DMS79 (cell line): ENCODE measurements at places on chromosomes 2 and 18.

- no peak for DNase-seq
Observed at GRCh38 chr18:9986156-9986930, 72.5 kb downstream of the VAPA start.

- DNase-seq = no peak
Observed at GRCh38 chr2:106197878-106198277, 3.8 kb upstream of the UXS1 start.

DNA sequence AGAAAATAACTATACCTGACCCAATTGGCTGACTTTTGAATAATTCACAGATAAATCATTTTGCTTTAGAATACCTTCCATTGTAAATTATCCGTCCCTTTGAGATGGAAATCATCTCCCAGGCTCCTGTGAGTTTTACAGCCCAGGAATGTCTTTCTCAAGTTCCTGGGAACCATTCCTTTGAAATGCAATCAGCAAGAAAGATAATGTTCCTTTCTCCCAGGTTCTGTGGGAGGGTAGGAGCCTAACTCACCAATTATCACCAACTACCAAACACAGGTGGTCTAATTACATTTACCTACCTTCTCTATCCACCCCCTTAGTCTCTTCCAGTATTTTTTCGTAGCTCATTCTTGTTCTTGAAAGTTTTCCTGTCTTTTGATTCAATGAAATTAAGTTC is 1016.0 kb downstream of the SOCS6 start:
- DNase-seq = no peak

DNA sequence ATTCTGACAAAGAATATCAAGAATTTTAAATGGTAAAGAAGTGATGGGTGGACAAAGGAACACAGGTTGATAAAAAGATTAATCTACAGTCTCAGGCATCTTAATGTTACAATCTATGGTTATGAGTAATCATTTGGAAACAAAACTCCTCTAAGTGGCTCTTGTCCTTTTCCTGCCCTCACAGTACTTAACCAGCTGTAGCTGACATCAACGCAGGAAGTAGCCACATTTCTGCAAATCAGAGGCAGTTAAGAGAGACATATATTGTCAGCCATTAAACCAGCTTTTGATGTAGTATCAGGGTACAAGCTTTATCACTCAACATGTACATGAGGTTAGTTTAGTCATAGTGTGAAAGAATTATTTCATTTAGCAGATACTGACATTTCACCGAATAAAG is 244.6 kb downstream of the NR4A2 start:
- DNase-seq = no peak

- DNase-seq = peak; percentile 42
Observed at GRCh38 chr18:45449418-45450227, 165.7 kb upstream of the SLC14A2 start.

DNA sequence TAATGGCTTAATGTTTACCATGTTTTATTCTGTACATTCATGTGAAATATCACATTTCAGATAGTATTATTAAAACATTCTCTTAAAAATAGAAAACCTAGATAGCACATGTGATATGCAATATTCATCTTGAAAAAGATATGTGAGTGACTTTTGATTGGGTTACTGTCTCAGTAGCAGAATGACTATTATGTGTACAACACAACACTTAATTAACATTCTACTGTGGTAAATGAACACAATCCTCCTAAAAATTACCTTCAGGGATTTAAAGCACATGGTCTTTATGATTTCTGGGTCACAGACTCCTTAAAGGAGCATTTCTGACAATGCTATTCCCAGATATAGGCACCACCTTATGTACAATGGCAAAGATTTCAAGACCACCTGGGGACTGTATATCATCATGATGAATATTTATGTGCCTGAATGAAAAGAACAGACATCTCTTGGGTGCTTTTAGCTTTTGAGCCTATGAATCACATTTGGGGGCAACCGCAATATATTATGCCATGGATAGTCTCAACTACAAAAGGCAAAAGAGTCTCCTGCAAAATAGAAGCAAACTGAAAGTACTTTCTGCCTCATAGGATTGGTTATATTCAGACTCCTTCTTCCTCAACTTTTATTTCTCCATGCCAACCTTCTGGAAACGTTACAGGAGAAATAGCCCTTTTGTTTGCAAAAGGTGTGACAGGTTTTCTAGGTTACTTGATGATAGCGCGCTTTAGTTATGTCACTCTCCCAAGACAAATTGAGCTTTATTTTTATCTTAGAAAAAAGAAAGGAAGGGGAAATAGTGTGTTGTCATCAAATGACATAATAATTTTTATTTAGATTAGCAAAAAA is 259.0 kb downstream of the CALCRL start:
- DNase-seq = no peak

DNA sequence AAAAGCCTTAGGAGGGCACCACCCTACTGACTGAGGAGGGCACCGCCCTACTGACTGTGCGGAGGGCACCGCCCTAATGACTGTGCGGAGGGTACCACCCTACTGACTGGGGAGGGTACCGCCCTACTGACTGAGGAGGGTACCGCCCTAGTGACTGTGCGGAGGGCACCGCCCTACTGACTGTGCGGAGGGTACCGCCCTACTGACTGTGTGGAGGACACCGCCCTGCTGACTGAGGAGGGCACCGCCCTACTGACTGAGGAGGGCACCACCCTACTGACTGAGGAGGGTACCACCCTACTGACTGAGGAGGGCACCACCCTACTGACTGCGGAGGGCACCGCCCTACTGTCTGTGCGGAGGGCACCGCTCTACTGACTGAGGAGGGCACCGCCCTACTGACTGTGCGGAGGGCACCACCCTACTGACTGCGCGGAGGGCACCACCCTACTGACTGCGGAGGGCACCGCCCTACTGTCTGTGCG is 150.2 kb upstream of the NFATC1 start:
- no peak for DNase-seq

GRCh38 chr2:144330951-144331673 is 188.8 kb downstream of the ZEB2 start:
- no peak for DNase-seq

- no peak for DNase-seq
Observed at GRCh38 chr2:207248702-207249377, 83.1 kb upstream of the KLF7 start.

- DNase-seq = no peak
Observed at GRCh38 chr2:31674446-31674845, 93.7 kb upstream of the SRD5A2 start.

GRCh38 chr18:9243029-9243428 is 91.5 kb upstream of the TWSG1 start:
- no peak for DNase-seq

GRCh38 chr18:74149878-74150277 is 1.6 kb downstream of the TIMM21 start:
- DNase-seq = no peak

GRCh38 chr2:100820523-100821254 is 750 bp downstream of the NPAS2 start:
- DNase-seq = no peak

- DNase-seq = no peak
Observed at GRCh38 chr18:35641916-35642315, 60.4 kb downstream of the GALNT1 start.

DNA sequence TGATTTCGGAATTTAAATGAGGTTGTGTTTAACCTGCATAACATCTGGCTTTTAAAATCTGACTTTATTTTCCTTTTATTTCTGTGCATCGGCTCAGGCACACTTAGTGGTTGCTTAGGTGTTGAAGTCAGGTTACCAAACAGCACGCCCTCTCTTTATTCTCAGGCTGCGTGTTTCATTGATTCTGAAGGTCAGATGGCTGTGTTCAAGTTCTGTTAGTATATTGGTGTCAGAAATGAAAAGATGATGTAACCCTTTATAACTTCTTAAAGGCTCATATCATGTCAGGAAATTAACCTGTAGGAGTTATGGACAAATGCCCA is 246.5 kb downstream of the LDLRAD4 start:
- no peak for DNase-seq

- no peak for DNase-seq
Observed at GRCh38 chr2:24919506-24920097, 435 bp downstream of the ADCY3 start.

DNA sequence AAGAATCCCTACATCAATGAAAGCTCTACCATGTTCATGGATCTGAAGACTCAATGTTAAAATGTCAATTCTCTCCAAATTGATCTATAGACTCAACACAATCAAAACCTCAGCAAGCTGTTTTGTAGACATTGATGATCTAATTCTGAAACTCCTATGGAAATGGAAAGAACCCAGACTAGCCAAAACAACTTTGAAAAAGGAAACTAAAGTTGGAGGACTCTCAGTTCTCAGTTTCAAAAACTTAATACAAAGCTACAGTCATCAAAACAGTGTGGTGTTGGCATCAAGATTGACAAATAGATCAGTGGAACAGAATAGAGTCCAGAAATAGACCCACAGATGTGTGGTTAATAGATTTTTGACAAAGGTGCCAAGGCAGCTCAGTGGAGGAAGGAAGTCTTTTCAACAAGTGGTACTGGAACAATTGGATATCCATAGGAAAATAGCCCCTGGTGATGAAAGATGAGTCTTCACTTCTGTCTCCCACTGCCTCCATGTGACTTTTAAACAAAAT is 30.4 kb downstream of the LBH start:
- no peak for DNase-seq

- no peak for DNase-seq
Observed at GRCh38 chr2:159129269-159129668, 157.2 kb downstream of the WDSUB1 start.

- DNase-seq = peak; percentile 24
Observed at GRCh38 chr2:23940718-23941620, 706 bp downstream of the UBXN2A start.

DNA sequence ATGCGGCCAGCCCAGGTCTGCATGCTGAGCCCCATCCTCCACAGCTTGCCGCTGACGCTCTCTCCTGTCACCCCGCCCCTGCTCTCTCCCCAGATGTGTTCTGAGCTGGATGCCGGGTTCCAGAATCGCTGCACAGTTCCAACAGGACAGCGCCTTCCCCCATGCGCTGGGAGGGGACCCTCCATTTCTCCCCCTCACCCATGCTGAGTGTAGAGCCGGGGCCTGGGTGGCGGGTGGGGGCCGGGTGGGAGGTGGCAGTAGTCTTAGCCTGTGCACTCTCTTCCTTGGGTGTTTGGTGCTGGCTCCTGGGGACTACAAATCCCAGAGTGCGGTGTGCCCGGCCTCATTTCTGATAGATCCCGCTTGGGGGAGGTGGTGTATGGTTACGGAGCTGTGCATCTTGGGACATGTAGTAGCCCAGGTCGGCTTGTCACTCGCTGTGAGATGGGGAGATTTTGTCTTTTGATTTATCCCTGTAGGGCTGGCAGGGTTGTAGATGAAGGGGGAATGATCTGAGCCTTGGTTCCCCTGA is 6.8 kb downstream of the DNAJB2 start:
- no peak for DNase-seq

DNA sequence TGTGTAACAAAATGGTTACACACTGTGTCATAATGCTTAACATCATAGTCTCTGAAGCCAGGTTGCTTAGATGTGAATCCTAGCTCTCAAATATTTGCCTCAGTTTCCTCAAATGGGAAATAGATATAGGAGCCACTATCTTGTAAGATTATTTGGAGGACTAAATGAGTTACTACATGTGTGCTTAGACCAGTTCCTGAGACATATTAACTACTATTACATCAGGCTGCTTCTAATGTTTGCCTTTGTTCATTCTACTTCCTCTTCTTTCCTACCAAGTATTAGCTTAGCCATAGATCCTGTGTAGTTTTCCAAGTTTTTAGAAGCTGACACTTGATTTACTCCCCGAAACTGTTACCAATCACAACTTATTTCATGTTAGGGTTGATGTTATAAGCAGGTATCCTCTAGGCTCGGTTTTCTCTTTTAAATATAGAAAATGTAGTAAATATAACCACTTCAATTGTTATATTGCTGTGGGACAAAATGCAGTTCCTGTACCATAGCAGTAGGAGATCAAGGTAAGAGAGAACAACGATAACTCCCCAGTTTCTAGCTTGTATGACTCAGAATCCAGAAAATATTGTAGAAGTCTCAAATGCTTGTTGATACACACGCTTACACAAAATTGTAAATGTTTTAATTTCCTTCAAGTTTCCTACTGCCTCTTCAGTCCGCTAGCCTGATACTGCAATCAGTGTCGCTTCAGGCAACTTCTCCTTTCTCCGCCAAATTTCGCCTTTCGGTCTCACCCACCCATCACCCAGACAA is 751 bp upstream of the DNAJC10 start:
- no peak for DNase-seq

DNA sequence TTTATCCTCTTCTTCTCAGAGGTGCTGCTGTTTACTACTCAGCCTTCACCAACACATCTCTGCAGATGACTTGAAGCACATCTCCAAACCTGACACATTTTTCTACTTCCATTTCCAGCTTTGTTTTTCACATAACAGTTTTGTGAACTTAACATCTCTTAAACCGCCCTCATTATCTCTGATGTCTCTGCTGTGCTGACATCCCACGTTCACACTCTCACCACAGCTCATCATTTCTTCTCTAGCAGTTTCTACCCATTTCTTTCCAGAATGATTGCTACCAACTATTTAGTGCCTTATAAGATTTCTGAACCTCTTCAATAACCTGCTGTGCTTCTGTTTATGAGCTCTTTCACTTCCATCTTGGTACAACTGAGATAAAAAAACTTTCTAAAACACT is 238.0 kb downstream of the PTPRM start:
- DNase-seq = no peak

DNA sequence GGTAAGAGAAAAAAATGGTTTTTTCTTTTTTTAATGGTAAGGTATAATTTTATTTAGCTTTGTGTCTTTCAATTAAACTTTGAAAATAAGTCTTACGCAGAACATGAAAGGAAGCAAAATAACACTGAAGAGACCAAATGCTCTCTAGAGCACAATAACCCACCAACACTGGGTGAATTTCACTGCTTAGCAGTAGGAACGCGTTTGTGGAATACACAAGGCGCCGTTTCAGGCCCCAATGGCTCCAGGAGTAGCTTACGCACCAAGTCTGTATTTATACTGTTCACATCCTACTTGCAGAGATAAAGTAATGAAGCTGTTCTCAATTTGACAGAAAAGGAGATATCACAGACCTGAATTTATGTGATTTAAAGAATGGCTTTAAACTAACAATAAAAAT is 23.5 kb downstream of the RPL31 start:
- no peak for DNase-seq

GRCh38 chr2:50596515-50596914 is 435.4 kb downstream of the NRXN1 start:
- no peak for DNase-seq

GRCh38 chr2:149954981-149955600 is 367.5 kb upstream of the MMADHC start:
- DNase-seq = no peak

DNA sequence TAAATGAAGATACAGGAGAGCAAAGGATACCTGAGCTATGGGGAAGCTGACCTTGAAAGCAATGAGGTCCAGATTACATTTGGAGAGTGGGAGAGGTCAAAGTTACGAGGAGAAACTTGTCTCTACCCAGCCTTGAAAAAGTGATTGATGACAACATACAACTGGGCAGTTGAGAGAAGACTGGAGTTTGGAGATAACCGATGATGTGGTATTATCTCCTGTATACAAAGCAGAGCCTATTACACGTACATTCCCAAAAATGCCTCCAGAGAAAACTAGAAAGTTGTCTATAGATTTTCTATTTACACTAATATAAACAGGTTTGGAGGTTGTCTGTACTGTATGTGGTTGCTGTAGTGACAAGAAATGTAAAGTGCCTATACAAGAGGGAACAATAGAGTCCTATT is 28.3 kb downstream of the ARL5A start:
- no peak for DNase-seq

- no peak for DNase-seq
Observed at GRCh38 chr2:110969696-110970095, 151.0 kb upstream of the BCL2L11 start.

GRCh38 chr18:8333961-8334360 is 275.3 kb upstream of the RAB12 start:
- DNase-seq = no peak
